ENCODE measurements at places on chromosomes 4 and X. TPM values are rescaled to one million over a fixed set of nuclear protein-coding genes. Genes with fewer than 3 reads are reported as not detected.

DNA sequence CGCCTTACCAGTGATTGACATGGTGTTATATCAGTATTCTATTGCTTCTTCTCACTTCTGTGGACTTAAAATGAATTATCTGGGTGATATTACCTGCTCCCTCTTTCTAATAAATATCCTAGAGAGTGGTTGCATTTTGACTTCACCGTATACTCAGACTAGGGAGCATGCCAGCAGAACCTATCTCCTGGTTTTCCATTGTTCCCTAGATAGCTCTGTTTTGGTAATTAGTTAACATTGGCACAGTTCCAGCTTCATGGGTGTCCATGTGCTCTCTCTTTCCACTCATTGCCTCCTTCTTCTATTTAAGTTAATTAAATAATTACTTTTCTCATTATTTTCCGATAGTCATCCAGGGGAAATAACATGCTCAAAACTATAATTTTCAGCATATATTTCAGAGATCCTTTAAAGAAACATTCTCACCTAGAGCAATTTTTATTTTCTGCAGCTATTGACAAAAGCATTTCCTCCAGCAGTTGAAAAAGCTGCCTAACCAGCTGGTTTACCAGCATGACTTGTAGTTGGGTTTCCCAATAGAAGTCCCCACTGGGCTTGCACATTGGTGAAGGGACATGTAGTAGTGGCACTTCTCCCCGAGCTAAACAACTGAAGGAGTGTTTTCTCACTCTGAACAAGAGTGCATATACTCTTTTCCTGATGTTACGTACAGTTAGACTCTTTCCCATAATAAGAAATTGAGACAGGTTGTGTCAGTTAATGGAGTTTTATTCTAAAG, 27.9 kb upstream of the PAPSS1 start:
- DNase-seq = no peak

GRCh38 chr4:78332976-78333375, 218.6 kb upstream of the ANXA3 start:
- no peak for DNase-seq

DNA sequence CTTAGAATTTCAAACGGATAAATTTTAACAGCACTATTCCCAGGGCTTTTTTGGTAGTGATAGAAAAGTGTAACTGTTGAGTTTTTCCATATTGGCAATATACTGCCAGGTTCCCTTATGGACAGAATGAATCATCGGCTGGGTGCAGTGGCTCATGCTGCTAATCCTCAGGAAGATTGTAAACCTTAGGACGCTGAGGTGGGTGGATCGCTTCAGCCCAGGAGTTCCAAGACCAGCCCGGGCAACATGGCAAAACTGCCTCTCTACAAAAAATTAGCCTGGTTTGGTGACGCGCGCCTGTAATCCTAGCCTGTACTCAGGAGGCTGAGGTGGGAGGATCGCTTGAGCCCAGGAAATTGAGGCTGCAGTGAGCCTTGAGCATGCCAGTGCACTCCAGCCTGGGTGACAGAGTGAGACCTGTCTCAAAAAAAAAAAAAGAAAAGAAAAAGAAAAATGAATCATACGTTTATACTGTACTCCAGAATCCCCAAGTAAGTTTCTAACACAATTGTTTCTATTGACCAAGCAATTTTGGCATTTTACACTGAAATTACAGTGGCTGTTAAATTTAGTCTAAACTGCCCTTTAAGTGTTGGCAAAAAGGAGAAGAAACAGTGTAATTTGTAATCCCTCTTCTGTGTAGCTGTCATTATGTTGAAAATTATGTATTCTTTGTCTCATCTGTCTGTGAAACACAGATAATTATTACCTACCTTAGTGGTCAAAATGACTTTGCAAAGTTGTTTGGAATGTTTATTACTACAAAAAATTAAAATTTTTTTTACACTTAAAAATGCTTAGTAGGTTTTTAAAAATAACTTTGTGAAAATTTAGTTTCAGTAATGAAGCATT, 1.8 kb downstream of the SLC30A9 start:
- no peak for DNase-seq

GRCh38 chr4:74764119-74764518, 30.2 kb downstream of the BTC start:
- DNase-seq = no peak

GRCh38 chr4:2968381-2968780, 5.0 kb downstream of the GRK4 start:
- DNase-seq = no peak

SHOX gene
- total RNA-seq = not detected
